ENCODE measurements at places on chromosomes 2 and 18.

- DNase-seq = no peak
These were observed 15.8 kb upstream of the VRK2 start for GRCh38 chr2:58030771-58031170.

GRCh38 chr2:27805180-27805579, 33.7 kb downstream of the MRPL33 start:
- DNase-seq = no peak

- DNase-seq = no peak
These were observed 365.5 kb upstream of the ACVR2A start for GRCh38 chr2:147479358-147479757.

GRCh38 chr2:53286345-53286744, 481.3 kb upstream of the CHAC2 start:
- DNase-seq = no peak

GRCh38 chr18:11064106-11064505, 85.3 kb downstream of the PIEZO2 start:
- no peak for DNase-seq

- DNase-seq = no peak
These were observed 593.9 kb upstream of the NETO1 start for GRCh38 chr18:73461780-73462059.

GRCh38 chr2:72132981-72133720, 14.5 kb downstream of the CYP26B1 start:
- no peak for DNase-seq

GRCh38 chr2:208039376-208040110, 14.2 kb upstream of the PLEKHM3 start:
- DNase-seq = no peak

DNA sequence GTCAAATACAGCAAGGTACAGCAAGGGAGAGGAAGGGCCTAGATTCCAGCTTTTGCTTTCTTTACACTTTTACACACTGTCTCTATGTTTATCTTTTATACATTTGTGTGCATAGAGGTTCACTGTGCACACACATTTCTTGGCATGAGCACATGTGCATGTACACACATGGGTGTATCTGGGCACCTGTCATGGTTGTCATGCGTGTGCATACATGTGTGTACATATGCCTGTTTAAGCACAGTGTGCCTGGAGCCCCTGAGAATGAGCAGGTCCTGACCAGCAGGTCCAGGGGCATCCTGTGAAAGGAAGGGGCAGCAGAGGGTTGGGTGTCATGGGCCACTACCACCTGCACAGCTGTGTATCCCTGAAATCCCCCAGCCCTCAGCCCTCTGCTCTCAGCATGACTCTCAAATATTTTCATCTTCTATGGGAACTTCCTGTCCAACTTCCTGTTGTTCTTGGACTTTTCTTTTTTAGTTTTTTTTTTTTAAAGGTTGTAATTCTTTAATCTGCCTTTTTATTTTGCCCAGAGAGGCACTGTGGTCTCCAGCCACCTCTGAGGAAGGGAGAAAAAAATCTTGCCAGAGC, 97.0 kb upstream of the EPAS1 start:
- DNase-seq = peak; percentile 28

DNA sequence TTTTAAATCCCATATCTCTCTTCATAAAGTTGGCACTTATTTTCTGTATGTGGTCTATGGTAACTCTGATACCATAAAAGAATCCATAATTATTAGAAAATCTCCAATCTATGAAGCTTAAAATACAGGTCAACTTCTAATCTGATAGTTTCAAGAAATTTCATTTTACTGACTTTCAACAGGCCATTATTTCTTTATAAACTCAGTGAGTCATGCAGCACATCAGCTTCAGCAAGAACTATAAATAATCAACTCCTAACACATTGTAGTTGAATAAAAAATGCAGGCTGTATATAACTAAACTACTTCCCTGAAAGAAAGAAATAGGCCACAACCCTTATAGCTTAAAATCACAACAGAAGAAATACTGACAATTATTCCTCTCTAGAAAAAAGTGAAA, 204.3 kb upstream of the CCDC150 start:
- DNase-seq = no peak

DNA sequence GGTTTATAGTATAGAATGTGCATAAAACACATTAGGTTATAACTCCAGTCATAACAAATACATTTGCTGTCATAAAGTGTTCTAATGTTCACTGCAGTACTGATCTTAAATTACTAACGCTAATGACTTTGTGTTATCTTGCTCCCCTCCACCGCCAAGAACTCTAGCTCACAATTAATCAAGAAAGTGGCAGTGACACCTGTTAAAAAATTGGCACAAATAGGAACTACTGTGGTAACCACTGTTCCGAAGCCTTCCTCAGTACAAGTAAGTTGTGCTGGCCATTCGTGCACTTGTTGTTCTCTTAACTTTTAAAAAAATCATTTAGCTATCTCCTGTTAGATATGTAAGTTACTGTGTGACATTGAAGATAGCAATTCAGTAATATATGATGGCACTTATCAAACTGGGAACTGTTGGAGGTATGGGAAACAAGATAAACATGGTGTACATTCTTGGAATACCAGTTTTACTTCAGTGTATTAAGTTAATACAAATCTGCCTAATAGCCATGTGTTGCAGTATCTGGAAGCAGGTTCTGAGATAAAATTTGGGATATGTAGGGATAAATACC, 41.2 kb downstream of the TAF4B start:
- no peak for DNase-seq

- DNase-seq = no peak
These were observed 1075.3 kb downstream of the LRP1B start for GRCh38 chr2:141055531-141055930.

DNA sequence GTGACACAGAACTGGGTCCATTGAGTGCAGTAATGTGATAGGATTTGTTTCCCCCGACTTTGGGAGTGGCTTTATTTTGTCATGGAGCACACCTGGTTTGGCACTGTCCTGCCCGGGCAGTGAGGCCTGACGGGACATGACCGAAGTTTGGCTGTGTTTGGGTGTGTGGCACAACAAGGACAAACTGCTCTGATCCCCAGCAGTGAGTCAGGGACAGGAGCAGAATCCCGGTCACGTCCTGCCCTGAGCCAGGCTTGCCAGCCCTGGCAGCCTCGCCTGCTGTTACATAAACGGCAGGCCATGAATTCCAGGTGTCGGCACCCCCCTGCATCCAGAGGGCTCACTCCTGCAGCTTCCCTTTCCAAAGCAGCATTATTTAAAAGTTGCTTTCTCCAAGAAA, 45.7 kb downstream of the IMPA2 start:
- no peak for DNase-seq

DNA sequence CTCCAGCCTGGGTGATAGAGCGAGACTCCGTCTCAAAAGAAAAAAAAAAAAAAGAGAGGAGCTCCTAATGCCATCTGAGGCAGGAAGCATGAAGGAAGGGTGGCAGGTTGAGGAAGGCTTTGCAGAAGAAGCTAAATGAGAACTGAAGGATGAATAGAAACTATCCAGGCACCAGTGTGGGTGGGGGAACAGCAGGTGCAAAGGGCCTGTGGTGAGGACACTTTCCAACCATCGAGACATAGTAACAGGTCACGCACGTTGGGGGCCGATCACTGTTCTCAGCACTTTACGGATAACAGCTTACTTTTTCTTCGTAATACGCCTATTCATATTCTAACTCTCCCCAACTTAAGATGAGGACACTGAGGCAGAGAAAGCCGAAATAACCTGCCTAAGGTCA, 58.4 kb downstream of the NGEF start:
- no peak for DNase-seq

- DNase-seq = peak; percentile 45
These were observed 22.5 kb upstream of the RAB27B start for GRCh38 chr18:54805571-54806334.

- DNase-seq = peak; percentile 85
These were observed 101.2 kb upstream of the MAP4K4 start for GRCh38 chr2:101596333-101596732.

DNA sequence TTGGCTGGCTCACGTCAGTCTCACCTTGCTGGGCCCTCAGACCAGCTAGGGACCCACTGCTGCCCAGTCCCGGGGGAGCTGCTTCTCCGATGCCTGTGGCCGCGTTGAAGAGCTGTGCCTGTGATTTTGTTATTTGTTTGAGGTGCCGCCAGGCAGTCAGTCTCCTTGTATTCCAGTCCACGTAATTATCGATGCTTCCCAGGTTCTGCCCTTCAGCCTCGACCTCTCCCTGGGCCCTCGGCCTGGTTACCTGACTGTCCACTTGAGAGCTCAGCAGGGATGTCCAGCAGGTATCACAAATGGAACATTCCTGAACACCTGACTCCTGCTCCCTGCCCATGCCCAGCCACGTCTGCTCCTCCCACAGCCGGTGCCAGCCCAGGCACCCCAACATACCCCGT, 195.9 kb upstream of the HS6ST1 start:
- DNase-seq = no peak

DNA sequence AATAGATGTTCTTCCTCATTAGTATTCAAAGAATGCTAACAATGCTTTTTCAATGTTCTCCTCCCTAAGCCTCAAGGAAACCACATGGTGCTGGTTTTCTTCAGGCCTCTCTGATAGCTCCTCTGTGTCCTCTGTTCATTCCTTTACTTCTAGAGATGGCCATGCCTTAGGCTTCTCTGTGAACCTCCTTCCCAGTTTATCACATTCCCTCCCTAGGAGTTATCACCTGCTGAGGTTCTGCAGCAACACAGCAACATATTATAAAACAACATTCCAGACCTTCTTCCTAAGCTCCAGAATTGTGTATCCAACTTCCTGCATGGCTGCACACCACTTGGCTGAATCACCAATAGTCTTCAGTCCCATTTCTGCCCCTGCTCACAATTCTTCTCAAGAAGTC, 325.5 kb downstream of the IRS1 start:
- no peak for DNase-seq

- no peak for DNase-seq
These were observed 14.7 kb downstream of the SMARCAL1 start for GRCh38 chr2:216426938-216427337.

GRCh38 chr18:69564602-69565001, 163.9 kb downstream of the DOK6 start:
- DNase-seq = no peak

- DNase-seq = peak; percentile 86
These were observed 42.9 kb downstream of the HDLBP start for GRCh38 chr2:241272303-241273209.

DNA sequence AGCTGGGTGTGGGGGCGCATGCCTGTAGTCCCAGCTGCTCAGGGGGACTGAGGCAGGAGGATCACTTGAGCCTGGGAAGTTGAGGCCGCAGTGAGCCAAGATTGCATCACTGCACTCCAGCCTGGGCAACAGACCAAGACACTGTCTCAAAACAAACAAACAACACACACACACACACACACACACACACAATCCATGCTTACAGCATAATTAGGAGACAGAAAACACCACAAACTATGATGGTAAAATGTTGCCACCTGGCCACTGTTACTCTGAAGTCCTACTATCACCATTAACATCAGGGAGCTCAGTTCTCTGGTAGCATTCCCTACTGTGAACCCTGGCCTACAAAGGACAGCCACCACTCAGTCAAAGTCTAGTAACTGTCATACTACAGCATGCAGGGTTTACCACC, 18.3 kb downstream of the DNPEP start:
- no peak for DNase-seq

GRCh38 chr2:14543284-14543683, 89.2 kb upstream of the LRATD1 start:
- no peak for DNase-seq

DNA sequence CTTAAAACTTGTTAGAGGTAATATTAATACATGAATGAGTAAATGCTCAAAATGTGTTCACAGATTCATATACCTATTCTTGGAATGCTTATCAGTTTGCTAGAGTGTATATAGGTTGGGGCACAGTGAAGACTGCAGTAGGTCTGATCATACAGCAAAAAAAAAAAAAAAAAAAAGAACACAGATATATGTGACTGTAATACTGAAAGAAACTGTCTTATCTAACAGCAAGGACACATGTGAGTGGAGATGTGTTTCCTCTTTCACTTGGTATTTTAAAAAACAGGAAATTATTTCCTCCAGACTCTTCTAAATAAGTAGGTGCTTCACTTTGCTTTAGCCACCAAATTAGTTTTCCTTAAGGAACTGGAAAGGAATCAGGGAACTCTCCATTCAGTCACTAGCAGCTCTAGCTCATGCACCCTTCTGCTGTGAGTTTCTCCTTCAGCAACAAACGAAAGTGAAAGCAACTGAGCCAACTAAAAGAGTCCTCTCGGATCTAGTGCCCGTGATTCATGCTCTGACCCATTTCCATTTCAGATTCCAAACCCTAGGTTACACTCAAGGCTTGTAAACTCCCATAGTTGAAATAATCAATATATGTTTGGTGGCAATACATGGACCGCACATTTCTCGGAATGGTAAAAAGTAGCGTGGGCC, 98.5 kb downstream of the DSEL start:
- DNase-seq = peak; percentile 73

DNA sequence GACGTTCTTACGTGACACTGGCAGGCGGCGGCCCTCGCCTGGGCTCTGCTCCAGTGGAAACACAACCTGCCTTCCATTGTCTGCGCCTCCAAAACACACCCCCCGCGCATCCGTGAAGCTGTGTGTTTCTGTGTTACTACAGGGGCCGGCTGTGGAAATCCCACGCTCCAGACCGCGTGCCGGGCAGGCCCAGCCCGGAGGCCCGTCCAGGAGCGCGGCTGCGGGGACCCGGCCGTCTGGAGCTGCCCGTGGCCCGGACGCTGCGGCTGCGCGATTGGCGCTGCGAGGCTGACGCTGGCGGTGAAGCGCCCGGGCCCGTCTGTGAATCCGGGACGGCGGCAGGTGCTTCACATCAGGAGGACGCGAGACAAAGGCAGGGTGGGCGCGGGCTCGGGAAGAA, 670.3 kb upstream of the SALL3 start:
- no peak for DNase-seq

- DNase-seq = no peak
These were observed 20.8 kb downstream of the ATG4B start for GRCh38 chr2:241658296-241658695.

- DNase-seq = no peak
These were observed 80.3 kb downstream of the MAPRE2 start for GRCh38 chr18:35121531-35121930.

GRCh38 chr2:196481324-196481697, 158.2 kb upstream of the CCDC150 start:
- no peak for DNase-seq

GRCh38 chr2:39024833-39025232, 96.0 kb downstream of the SOS1 start:
- no peak for DNase-seq

DNA sequence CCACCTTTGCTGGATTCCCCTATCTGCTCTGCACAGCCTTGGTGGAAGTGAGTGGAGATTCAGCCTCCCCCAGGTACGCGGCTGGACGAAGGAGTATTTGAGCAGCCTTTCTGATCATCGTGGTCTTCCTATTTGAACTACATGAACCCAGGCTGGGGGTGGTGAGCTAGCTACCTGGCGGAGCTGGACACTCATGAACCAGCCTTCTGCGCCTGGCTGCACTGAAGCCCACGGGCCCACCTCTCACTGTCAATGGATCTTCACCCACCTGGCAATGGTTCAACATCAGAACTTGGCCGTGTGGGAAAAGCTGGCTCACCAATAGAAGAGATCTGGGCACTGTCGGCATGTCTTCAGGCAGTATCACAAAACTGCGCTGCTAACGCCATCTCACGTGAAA, 35.4 kb downstream of the ANKMY1 start:
- no peak for DNase-seq

GRCh38 chr2:19850056-19851050, 51.4 kb downstream of the TTC32 start:
- DNase-seq = no peak

Measured in suppressor macrophage treated with lipopolysaccharide for 1 hour (primary cell).